ENCODE measurements at places on chromosomes 12 and 14. TPM values are rescaled to one million over a fixed set of nuclear protein-coding genes. Genes with fewer than 3 reads are reported as not detected.

Gene CIDEB
- total RNA-seq, result not detected

DNA sequence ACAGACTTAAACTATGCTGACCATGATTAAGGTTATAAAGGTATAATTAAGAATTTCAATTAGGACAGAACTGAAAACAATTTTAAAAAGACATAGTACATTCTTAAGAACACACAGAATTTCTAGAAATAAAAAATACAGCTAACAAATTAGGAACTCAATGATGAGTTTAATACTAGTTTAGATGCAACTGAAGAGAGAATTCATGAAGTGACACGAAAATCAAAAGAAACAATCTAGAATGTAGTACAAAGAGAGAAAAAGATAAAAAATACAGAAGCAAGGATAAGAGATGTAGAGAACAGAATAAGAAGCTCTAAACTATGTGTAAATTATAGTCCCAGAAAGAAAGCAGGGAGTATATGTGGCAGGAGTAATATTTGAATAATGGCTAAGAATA, 187.8 kb upstream of the KRR1 start:
- DNase-seq, result no peak

GRCh38 chr14:80942191-80942600, 658 bp upstream of the CEP128 start:
- DNase-seq, result no peak

Gene ADAM21
- 0.41 TPM for total RNA-seq

DNA sequence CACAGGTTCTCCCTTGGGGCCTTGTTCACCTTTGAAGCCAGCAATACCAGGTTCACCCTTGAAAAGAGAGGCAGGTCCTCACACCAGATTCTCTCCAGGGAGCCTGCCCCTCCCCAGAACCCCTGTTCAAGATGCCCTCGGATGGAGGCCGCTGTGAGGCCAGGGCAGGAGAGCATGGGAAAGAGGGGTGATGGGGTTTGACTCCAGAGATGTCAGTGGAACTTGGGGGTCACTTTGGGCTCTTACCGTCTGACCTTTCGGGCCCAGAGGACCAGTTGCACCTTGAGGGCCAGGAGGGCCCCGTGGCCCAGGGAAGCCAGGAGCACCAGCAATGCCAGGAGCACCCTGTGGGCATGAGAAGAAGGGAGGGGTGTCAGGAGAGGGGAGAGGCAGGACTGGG, 17.4 kb downstream of the COL2A1 start:
- DNase-seq, result no peak

DNA sequence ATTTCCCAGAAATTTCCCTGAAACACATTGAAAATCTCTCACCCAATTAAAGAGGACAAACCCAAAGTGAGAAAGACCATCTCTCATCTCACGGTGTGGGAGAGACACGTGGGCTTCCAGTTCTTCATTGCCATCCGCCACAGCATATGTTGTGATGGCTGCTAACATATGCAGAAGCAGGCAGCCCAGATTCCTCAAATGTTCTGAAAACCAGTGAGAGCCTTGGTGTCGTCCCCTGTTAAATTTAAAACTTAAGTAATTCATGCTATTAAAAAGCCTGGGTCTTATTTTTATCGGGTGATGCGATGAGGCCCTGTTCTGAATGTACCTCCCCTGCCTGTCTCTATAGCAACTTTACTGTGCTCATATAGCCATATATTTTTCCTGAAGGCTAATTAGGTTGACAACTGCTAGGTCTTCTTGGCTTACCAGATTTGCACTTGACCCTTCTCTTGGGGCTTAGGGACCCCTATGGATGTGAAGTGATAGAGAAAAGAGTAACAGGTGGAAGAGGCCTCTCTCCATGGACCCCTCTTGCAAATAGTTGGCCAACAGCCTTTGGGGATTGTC, 2.8 kb upstream of the FGF6 start:
- no peak for DNase-seq

GRCh38 chr12:12564911-12565310, 2.2 kb upstream of the DUSP16 start:
- DNase-seq, result no peak

Gene HNF1A
- not detected for total RNA-seq

DNA sequence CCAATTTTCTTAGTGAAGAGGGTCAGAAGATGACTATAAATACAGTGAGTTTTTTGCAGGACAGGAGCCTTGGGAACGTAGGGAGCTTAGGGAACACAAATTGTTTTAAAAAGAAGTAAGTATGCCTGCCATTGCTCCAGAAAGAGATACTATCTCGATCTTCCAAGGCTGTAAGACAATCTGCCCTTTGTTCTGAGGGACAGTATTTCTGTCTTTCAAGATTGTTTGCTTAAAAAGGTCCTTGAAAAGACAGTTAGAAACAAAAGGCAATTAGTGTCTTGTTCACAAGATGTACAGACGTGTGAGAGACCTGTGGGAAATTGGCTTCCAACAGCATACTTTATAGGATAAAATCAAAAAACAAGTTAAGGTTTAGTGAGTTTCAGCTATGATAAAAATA, 321.2 kb upstream of the FAR2 start:
- DNase-seq, result no peak

DNA sequence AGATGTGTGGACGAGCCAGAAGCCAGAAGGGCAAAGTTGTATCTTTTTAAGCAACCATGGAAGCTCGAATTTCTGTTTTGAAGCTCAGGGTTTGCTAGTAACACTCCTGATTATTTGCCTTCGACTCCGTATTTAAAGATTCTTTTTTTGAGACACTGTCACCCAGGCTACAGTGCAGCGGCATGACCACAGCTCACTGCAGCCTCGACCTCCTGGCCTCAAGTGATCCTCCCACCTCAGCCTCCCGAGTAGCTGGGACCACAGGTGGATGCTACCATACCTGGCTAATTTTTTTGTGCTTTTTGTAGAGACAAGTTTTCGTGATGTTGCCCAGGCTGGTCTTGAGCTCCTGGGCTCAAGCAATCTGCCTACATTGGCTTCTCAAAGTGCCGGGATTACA, 18.7 kb upstream of the OASL start:
- DNase-seq, result no peak

Gene ARHGAP9
- total RNA-seq, result 0.79 TPM

Gene CHPT1
- 53.7 TPM for total RNA-seq

DNA sequence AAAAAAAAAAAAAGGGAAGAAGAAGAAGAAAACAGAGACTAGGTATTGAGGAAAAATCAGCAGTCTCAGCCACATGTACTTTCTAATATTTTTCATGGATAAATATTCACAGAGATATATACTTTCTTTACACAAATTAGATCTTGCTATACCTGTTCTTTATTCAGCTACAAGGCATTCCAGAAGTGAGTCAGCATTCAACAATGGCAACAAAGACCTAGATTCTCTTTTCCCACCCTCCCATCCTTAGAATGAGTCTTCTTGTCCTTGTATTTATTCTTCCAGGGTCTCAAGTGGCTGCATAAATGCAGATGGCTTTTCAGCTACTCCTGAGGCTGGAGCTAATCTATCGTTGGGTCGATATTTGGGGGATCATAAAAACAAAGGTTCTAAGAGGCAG, 93.0 kb downstream of the NT5DC3 start:
- DNase-seq, result no peak

- DNase-seq, result no peak
Measured at GRCh38 chr12:49956663-49957569, 4.8 kb upstream of the AQP5 start.
